Osteocyte (in vitro differentiated cells): ENCODE measurements at places on chromosomes 2 and 18. TPM values are rescaled to one million over a fixed set of nuclear protein-coding genes. Genes with fewer than 3 reads are reported as not detected.

Gene ATP6V1C2
- not detected in 2 replicates for total RNA-seq

Gene KCNG2
- total RNA-seq = not detected in 2 replicates

Gene SULT1C2
- 1.9 and 2.2 TPM in 2 replicates for total RNA-seq

Gene SPDYA
- 0.62 and 1.2 TPM in 2 replicates for total RNA-seq

Gene CD28
- not detected in 2 replicates for total RNA-seq

Gene ATP6V1B1
- total RNA-seq = 6.3 and 6.5 TPM in 2 replicates

DNA sequence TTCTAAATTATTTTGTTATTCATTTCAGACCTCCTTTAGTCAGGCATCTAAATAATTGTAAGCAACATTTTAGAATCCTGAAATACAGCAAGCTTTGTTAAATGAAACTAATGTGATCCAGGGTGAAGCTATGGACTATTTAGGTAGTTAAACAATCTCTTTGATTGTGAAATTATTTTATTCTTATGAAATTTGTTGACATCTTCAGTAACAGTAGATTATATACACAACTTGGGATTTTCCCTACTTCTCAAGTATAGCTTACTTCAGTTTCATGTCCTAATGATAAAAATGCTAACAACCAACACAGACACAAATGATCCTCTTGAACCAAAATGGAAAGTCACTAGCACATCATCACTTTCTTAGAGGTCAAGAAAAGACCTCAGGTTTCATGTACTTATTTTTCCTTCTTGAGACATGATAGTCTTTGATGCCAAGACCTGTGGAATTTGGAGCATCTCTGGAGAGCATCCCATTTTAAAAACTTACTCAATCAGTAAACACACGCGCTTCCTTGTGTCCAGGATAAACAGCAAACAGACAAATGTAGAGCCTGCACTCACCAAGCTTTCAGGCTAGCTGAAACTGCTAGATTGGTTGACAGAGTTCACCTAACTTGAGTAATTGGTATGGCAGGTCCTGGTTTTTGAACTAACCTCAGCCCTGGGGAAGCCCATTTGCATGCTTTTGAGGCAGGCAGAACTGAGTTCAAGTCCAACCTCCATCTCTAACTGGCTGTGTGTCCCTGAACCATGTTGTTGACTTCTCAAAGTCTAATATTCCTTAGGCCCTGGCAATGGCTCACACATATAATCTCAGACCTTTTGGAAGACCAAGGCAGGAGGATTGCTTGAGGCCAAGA lies 47.8 kb downstream of the KCTD18 start:
- H3K36me3 ChIP-seq = peaks cover 45% of the 10 kb centered on the region
- DNase-seq = no peak
- no peaks in the 10 kb centered on the region for H3K27me3 ChIP-seq
- peaks cover under 1% of the 10 kb centered on the region for H3K4me1 ChIP-seq
- no peak overlapping the region for H3K27ac ChIP-seq

GRCh38 chr2:120587279-120587996 lies 148.2 kb upstream of the GLI2 start:
- DNase-seq = no peak
- peaks cover 26% of the 10 kb centered on the region for H3K4me1 ChIP-seq
- H3K36me3 ChIP-seq = no peaks in the 10 kb centered on the region

- no peak for DNase-seq
- H3K4me3 ChIP-seq = no peak overlapping the region
- no peaks in the 10 kb centered on the region for H3K4me1 ChIP-seq
- H3K27ac ChIP-seq = no peak overlapping the region
Measured at GRCh38 chr2:218130377-218130776, 4.5 kb downstream of the CXCR2 start.

DNA sequence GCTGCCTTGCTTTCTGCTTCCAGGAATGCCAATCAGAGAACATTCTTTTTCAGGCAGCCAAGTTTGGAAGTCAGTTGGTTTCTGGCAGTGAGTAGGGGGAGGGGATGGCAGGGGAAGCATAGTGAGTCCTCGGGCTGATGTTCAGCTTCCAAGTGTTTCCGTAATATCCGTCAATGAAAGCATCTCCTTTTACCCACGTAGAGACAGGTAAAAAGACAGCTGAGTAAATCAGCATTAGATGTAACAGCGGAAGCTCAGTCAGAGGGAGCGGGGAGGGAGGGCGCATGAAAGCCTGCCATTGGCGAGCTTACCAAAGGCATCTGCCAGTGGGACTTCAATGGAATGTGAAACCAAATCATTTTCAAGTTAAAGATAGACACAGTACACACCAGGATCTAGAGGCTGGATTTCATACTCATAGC lies 117.1 kb upstream of the DTNA start:
- peaks cover 3% of the 10 kb centered on the region for H3K27me3 ChIP-seq
- no peak for DNase-seq
- H3K27ac ChIP-seq = peak overlapping the region; percentile 94
- H3K4me1 ChIP-seq = peaks cover 37% of the 10 kb centered on the region
- peak overlapping the region; percentile 86 for H3K4me3 ChIP-seq

DNA sequence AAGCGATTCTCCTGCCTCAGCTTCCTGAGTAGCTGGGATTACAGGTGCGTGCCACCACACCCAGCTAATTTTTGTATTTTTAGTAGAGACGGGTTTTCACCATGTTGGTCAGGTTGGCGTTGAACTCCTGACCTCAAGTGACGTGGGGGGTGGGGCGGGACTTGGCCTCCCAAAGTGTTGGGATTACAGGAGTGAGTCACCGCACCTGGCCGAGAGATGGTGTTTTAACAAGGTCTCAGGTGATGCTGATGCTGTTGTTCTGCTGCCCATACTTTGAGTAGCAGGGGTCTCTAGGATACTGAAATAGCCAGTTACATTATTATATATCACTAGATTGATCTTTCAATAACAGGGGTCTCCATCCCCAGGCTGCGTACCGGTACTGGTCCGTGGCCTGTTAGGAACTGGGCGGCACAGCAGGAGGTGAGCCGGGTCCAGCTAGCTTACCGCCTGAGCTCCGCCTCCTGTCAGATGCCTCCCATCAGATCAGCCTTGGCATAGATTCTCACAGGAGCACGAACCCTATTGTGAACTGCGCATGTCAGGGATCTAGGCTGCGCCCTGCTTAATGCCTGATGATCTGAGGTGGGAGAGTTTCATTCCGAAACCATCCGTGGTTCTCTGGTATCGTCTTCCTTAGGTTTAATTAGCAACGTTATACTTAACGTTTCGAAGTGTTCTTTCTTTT lies 48.3 kb upstream of the SLC38A11 start:
- H3K27me3 ChIP-seq = peaks cover 24% of the 10 kb centered on the region
- DNase-seq = no peak
- H3K36me3 ChIP-seq = no peaks in the 10 kb centered on the region
- H3K4me3 ChIP-seq = no peak overlapping the region

GRCh38 chr18:44465381-44465841 lies 215.3 kb upstream of the SETBP1 start:
- H3K27ac ChIP-seq = no peak overlapping the region
- no peaks in the 10 kb centered on the region for H3K36me3 ChIP-seq
- DNase-seq = no peak
- peaks cover 13% of the 10 kb centered on the region for H3K4me1 ChIP-seq

GRCh38 chr18:76922107-76922506 lies 99.8 kb downstream of the ZNF236 start:
- no peak for DNase-seq
- H3K4me3 ChIP-seq = no peak overlapping the region
- no peaks in the 10 kb centered on the region for H3K4me1 ChIP-seq
- peaks cover 43% of the 10 kb centered on the region for H3K36me3 ChIP-seq
- no peaks in the 10 kb centered on the region for H3K27me3 ChIP-seq
- no peak overlapping the region for H3K27ac ChIP-seq

- H3K27ac ChIP-seq = no peak overlapping the region
- no peaks in the 10 kb centered on the region for H3K36me3 ChIP-seq
- no peaks in the 10 kb centered on the region for H3K27me3 ChIP-seq
- no peak for DNase-seq
Measured at GRCh38 chr2:33441235-33441810, 35.1 kb upstream of the RASGRP3 start.

- no peaks in the 10 kb centered on the region for H3K36me3 ChIP-seq
- no peaks in the 10 kb centered on the region for H3K27me3 ChIP-seq
Measured at GRCh38 chr2:37671009-37671815, at the start of gene CDC42EP3. Gene CDC42EP3, minus strand, starts transcription at chr2:37671642. Its CDS starts 25,055 bp downstream, at chr2:37646587.

- no peak within 1 kb of the TSS for H3K27ac ChIP-seq
- H3K4me3 ChIP-seq = peak within 1 kb of the TSS; percentile 77
- no peak for DNase-seq
- peaks cover 27% of the 10 kb centered on the region for H3K27me3 ChIP-seq
Measured at GRCh38 chr2:172735582-172736423, at the start of gene RAPGEF4. Gene RAPGEF4, plus strand, starts transcription at chr2:172735845. Its CDS starts 139 bp downstream, at chr2:172735984.

DNA sequence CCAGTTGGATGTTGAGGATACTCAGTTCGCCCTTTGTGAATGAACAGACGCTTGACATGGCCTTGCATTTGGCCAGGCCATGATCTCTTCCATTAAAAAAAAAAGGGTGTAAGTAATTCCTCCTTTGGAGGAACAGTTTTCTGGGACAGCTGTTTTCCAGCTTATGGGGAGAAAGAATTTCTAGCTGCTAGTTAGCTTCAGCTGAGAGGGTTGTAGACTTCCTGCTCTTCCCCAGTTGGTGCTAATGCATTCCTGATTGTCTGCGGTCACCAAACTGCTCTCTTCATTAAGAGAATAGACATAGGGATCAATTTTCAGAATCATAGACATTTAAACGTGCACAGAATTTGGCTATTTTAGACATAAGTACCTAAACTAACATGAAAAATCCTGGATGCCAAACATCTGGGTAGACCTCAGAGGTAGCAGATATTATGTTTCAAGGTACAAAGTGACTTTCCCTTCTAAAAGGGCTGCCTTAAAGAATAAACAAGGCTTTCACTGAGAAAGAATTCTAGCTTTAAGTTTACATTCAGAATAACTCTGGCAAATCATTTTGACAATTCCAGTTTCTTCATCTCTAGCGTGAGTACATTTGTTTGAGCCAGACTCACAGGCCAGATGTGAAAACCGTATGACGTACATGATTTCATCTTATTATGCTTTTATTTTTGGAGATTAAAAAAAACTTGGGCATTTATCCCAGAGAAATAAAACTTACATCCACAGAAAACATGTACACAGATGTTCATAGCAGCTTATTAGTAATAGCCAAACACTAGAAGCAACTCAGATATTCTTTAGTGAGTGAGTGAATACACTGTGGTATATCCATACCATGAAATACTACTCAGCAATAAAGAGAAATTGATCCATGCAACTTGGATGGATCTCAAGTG lies 71.2 kb downstream of the MAIP1 start:
- no peaks in the 10 kb centered on the region for H3K27me3 ChIP-seq
- DNase-seq = no peak
- no peak overlapping the region for H3K27ac ChIP-seq
- peaks cover 2% of the 10 kb centered on the region for H3K36me3 ChIP-seq
- peaks cover 4% of the 10 kb centered on the region for H3K4me1 ChIP-seq
- no peak overlapping the region for H3K4me3 ChIP-seq

DNA sequence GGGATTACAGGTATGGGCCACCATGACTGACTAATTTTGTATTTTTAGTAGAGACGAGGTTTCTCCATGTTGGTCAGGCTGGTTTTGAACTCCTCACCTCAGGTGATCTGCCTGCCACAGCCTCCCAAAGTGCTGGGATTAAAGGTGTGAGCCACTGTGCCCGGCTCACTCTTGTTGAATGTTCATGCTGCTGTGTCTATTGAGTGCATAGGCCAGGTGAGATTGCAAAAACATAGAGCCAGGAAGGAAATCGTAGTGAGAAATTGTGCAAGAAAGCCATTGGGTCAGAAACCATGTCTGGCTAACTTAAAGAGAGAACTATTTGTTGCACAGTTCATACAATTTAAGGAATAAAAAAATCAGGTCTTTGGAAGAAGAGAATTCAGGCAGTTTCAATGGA lies 45.5 kb upstream of the FZD5 start:
- peaks cover under 1% of the 10 kb centered on the region for H3K4me1 ChIP-seq
- no peaks in the 10 kb centered on the region for H3K27me3 ChIP-seq
- no peak for DNase-seq
- H3K27ac ChIP-seq = no peak overlapping the region
- no peak overlapping the region for H3K4me3 ChIP-seq
- H3K36me3 ChIP-seq = no peaks in the 10 kb centered on the region

GRCh38 chr2:169012812-169013627 lies 18.1 kb downstream of the ABCB11 start:
- H3K27ac ChIP-seq = no peak overlapping the region
- peaks cover 2% of the 10 kb centered on the region for H3K4me1 ChIP-seq
- no peaks in the 10 kb centered on the region for H3K27me3 ChIP-seq
- no peak for DNase-seq

DNA sequence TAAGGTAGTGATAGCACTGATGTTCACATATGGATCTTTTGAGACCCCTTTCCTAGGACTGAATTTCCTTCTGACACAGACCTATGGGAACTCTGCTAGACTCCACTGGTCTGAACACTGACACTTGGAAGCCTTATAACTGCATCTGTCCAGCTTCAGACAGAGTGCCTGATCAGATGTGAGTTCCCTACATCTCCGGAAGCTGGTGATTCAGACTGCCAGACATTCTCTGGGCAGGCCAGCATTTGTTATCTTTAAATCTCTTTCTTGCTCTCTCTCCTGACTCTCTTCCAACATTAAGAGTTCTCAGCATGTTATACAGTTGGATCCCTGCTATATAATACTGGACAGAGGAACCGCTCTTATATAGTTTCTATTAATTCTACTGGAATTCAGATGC lies 408.5 kb downstream of the ZEB2 start:
- peaks cover 36% of the 10 kb centered on the region for H3K4me1 ChIP-seq
- no peak for DNase-seq
- H3K27me3 ChIP-seq = no peaks in the 10 kb centered on the region
